ENCODE measurements at places on chromosomes 5 and 9.

DNA sequence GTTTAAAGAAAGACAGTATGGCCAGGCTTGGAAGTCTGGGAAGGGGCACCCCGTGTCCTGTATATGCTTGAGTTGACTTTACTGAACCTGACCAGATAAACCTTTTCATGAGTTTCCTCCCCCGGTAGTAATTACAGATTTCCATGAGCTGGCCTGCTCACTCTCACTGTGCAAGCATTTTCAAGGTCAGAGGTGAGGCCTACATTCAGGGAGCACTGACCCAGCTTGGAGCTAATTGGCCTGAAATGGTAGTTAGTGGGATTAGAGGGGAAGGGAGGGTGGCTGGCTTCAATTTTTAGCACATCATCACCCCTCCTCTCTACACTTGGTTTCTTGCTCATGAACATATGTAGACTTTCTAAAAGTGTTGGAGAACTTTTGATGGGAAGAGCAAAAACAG is 99.2 kb downstream of the PSAT1 start:
- DNase-seq = no peak

DNA sequence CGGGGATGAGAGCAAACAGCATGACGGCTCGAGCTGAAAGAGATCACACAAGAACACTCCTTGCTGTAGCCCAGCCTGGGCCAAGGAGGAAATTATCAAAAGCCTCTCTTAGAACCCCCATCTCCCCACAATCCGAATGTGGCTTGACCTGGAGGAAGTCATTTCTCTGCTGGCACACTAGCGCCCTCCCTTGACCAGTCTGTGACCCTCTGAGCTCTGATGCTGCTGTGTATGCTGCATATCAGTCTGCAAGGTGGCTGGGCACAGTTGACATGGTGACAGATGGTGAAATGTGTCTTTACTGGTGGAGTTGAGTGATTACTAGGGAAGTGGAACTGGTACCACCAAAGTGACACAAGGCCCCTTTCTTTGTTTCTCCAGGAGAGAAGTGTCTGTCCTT is 3.3 kb downstream of the SLC46A2 start:
- DNase-seq = no peak

DNA sequence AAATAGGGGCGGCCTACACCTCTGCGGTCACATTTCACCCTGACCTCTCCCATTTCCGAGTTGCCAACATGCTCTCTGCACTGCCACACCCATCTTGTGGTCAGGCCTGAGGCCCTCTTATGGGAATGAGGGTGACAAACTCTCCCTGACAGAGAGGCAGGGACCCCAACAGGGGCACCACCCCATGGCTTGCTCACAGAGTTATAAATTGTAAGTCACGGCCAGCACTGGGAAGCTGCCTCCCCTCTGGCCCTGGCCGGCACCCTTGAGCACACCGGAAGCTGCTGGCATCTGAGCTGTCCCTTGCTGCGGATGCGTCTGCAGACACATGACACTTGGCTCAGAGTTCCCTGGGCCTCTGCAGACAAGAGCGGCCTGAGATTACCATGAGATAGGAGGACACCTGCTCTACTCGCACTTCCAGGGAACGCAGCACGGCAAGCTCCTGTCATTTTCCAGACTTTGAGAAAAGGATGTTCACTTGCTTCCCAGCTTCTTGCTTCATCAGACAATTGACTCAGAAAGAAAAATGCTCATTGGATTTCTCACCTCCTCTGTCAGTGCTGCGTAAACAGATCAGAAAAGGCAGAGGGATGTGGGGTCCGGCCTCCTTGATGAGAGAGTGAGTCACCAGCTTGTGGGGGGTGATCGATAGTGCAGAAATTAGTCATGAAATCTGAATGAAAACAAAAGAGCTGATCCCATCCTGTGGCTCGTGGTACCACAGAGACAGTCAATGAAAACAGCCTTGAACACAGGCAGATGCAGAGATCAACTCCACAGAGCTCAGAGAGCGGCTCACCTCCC is 269.8 kb downstream of the SYK start:
- peak; percentile 72 for DNase-seq

- no peak for DNase-seq
Measured at GRCh38 chr5:305459-305858, 16.1 kb upstream of the AHRR start.

DNA sequence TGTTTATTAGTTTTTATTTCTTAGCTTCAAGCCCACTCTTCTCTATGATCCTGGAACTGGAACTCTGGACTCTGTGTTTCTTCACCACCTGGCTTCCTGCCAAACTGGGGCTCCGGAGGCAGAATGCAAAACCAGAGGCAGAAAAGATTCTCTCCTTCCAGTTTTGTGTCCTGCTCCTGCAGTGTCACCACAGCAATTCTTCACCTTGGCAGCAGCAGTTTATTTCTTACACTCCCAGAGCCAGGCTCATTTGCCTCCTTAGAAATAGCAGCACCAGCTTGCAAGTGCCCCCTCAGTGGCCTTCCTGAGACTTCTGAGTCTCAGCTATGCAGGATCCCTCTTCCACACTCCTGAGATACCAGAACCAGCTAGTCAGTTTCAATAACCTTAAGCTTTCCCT is 26.7 kb upstream of the CAMK4 start:
- no peak for DNase-seq

- peak; percentile 88 for DNase-seq
Measured at GRCh38 chr9:133135146-133135745, 14.2 kb upstream of the RALGDS start.

GRCh38 chr9:88872192-88872946 is 118.9 kb upstream of the S1PR3 start:
- no peak for DNase-seq

DNA sequence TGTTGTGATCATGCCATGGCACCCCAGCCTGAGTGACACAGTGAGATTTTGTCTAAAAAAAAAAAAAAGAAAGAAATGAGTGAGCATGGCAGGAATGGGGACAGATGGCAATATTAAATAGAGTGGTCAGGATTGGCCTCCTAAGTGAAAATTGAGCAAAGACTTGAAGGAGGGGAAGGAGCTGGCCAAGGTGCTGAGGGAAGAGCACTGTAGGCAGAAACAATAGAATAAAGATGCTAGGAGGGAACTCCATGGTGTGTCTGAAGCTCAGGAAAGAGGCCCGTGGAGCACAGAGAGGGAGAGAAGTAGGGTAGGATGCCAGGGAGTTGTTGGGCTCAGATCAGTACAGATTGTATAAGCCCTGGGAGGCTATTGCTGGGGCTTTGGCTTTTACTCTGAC is 64.4 kb upstream of the PCAT7 start:
- DNase-seq = no peak

- no peak for DNase-seq
Measured at GRCh38 chr9:109313351-109313750, 7.5 kb downstream of the EPB41L4B start.

GRCh38 chr9:131436865-131437271 is 43.0 kb downstream of the PRRC2B start:
- no peak for DNase-seq

GRCh38 chr5:79119486-79119885 is 7.9 kb downstream of the BHMT start:
- DNase-seq = no peak

DNA sequence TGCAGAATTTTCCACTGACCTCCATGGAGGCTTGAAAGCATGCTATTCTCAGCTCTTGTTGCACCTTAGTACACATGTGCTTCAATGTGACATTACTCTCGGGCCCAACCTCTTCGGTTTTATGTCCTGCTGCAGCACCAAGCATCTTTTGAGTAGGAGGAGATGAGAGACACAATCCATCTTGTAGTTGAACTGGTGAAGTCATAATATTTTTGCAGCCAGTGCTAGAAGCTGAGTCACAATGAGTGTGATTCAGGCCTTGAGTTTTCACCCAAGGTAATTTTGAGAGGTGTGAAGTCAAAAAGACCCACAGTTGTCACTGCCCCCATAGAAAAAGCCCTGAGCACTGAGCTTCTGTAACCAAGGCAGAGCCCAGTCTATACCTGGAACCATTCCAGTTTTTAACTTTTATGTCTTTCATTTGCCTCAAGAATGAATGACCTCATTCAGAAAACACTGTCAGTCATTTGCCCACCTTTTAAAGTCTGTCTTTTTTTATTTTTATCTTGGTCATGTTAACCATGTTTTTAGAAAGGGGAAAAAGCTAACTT is 117.7 kb downstream of the ZNF462 start:
- no peak for DNase-seq

GRCh38 chr9:81032030-81032572 is 657.2 kb downstream of the TLE1 start:
- DNase-seq = no peak

GRCh38 chr5:133235696-133236426 is 184.0 kb downstream of the HSPA4 start:
- no peak for DNase-seq

- no peak for DNase-seq
Measured at GRCh38 chr5:89866410-89866809, 543.1 kb downstream of the CETN3 start.

DNA sequence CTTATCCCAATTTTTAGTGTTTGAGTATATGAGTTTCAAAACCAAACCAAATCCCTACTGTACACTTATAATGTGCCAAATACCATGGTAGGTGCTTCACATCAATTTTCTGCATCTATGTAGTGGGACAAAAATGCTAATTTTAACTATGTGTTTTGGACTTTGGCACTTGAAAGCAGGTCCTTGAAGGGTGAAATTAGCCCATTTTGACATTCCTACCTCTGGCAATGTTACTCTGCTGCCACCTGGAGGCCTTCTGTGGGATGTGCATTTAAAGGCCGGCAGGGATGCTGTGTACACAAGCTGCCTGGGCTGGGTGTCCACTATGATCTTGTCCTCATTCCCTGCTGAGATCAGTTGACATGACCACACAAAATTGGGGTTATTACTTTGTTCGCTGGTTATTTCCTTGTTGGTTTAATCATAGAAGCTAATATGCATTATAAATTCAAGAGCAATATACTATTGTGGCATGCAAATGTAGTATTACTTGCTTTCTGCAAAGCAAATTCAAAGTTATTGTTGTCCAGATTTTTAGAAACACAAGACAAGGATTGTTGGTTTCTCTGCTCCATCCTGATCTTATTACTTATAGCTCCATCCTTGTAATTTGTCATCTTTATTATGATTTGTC is 166.8 kb downstream of the ARHGEF28 start:
- peak; percentile 65 for DNase-seq

DNA sequence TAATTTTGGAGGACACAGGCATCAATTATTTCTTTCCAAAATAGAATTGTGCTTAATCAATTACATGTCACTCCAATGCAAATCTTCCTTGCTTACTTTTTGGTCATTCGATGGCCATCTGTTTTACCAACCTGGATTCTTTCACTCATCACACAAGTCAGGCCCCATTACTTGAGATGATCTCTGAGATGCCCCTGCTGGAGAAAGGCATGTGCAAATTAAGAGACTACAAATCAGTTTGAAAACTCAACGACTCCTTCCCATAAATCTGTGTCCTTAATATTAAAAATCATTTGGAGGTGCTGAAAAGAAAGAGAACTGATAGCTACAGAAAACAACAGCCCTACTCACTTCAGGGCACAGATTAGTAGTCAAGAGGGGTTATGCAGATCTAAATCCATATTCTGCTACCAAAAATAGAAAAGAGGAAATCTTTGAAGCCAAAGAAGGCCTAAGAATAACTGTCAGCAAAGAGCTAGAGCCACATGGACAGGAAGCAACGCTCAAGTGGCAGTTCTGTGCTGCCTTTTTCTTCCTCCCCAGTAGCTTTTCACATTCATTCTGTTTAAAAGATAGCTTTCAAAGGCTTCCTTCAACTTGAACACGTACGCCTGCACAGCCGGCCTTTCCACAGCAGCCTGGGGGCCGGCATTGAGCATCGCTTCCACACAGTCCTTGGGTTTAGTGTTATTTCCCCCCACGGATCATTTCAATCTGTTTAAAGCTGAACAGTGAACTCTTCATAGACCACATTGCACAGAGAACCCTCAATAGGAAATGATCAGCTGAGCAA is 79.3 kb upstream of the MAP3K1 start:
- DNase-seq = no peak

- no peak for DNase-seq
Measured at GRCh38 chr5:23028445-23029021, 175.4 kb upstream of the CDH12 start.

- DNase-seq = no peak
Measured at GRCh38 chr5:123785162-123786071, 273.4 kb downstream of the CSNK1G3 start.

DNA sequence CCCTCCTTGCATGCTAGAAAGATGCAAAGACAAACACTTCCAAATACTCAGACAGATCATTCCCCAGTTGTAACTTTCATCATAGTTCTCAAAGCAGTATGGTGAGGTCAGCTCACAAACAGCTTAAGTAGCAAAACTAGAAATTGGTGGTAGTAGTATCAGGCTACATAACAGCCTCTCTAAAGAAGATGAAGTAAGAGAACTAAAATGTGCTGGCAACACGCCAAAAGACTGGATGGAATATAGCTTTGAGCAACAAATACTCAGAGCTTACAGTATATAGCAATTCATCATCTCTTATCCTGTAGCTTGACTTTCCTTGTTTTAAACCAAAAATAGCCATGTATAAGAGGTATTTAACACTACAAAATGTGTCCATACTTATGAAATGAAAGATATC is 7.5 kb downstream of the PFDN1 start:
- DNase-seq = no peak

DNA sequence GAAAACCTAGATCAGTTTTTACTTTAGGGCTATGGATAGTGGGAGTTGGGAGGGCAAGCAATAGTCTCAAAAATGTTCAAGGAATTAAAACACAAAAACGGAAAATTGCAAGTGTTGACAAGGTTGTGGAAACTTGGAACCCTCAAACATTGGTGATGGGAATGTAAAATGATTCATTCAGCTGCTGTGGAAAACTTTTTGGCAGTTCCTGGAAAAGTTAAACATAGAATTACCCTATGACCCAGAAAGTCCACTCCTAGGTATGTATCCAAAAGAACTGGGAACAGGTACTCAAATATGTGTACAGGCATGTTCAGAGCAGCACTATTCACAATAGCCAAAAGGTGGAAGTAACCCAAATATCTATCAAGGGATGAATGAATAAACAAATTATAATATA is 1.2 kb upstream of the MSANTD3 start:
- DNase-seq = no peak

DNA sequence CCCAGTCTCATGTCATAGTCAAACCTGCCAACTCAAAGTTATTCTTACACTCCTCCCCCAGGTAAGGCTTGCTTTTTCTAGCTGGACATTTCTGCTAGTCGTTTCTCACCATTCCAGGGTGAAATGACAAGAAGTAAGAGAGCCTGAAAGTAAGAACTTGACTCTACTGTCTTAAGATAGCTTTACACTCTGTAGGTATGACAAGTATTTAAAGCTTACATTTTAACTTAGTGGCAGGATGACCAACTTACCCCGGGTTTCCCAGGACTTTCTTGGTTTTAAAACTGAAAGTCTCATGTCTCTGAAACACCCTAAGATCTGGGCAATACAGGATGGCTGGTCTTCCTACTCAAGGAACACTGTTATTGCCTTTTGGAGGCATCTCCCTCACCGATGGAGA is 67.5 kb upstream of the PIK3R1 start:
- DNase-seq = no peak

- no peak for DNase-seq
Measured at GRCh38 chr5:5387777-5388176, 34.7 kb upstream of the ICE1 start.

GRCh38 chr5:18992264-18992663 is 995.7 kb downstream of the CDH18 start:
- DNase-seq = no peak

- DNase-seq = no peak
Measured at GRCh38 chr5:150945947-150946346, 41.2 kb upstream of the ZNF300 start.

Data from activated naive CD4-positive, alpha-beta T cell treated with Interleukin-2 at 50 U/mL for 16 hours (primary cell).